ENCODE measurements at places on chromosomes 12 and 14.
A peak's percentile ranks its signal among the peaks of the same experiment; 100 is the strongest.

DNA sequence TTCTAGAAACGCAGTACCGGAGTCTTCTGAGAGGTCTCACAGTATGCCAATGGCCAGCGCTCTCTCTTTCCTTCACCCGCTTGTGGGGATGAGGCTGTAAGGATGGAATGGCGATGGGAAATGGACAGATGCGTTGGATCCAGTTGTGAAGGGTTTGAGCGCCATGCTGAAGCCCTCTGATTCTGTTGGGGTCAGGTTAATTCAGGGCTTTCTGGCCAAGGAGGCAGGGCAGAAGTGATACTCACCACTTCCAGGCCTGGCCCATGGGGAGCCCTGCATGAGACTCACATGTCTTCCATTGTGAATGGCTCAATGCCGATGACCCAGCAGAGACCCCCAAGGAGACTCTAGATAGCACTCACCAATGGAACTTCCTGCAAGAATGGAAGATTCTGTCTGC, 114.3 kb downstream of the BCL11B start:
- DNase-seq: no peak

DNA sequence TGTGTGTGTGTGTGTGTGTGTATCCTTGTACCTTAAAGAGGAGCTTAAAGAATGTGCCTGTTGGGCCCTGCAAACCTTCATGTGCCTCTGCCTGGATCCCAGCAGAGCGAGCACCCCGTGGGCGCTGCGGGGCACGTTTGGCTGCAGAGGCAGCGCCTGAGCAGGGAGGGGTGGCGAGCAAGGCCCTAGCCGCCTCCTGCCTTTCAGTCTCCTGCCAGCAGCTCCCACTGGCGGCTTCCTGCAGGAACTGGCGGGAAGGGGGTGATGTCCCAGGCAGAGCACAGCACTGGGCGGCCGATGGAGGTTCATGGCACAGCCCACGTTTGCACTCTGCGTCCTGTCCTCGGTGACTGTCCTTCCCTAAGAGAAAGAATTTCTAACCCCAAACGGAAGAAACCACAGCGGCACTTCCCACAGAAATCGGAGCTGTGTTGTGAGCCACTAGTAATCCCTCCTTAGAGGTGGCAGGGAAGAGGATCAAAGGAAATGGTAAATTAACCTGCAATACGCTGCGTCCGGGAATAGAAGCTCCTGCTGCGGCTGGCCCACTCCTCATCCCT, 19.8 kb downstream of the ZBTB42 start:
- no peak for DNase-seq

GRCh38 chr12:4331842-4332241, 10.8 kb downstream of the TIGAR start:
- no peak for DNase-seq

DNA sequence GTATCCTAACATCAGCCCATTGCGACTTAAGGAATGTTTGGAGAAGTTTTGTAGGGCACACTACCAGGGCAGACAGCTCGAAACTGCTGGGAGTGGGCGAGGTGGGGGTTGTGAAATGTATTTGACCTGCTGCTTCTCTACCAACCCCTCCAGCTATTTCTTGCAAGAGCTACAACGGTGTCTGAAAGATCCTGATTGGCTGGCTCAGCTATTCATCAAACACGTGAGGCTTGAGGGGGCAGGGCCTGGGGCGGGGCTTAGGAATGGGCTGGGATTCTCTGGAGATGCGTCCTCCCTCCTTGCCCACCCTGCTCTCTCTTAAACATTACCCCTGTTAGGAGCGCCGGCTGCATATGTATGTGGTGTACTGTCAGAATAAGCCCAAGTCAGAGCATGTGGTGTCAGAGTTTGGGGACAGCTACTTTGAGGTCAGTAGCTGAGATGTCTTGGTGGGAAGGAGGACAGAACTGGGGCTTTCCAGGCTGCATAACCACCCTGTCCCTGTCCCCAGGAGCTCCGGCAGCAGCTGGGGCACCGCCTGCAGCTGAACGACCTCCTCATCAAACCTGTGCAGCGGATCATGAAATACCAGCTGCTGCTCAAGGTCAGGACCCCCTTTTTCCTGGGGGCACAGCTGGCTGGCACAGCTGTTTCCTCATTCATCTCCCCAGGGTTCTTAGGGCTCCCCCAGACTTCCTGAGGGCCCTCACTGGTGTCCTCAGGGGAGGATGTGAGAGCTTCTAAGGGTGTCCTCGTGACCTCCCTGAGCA, 3.1 kb downstream of the ARHGEF25 start:
- peak; percentile 61 for DNase-seq

DNA sequence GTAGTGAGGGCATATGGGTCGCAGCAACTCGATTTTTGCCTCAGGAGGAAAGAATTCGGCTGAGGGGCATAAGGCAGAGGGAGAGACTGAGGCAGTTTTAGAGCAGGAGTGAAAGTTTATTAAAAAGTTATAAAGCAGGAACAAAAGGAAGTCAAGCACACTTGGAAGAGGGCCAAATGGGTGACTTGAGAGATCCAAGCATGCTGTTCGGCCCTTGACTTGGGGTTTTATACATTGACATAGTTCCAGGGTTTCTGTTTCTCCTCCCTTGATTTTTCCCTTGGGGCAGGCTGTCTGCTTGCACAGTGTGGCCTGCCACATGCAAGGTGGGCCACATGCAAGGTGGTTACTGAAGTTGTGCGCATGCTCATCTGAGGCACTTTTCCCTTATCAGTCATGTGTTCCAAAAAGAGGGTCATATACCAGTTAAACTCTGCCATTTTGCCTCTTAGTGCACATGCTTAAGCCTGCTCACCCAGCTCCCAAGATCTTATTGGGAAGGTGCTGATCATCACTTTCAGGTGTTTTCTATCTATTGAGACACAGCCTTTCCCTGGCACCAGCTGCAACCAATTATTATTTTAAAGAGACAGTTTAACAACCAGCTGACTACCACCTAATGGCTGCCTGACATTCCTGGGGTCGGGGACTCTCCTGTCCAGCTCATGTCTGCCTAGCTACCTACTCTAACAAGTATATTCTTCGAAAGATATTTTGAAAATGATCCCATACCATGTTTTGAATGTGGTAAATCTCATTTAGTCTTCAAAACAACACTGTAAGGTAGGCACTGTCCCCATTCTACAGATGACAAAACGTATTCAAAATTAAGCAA, 19.9 kb downstream of the PTGER2 start:
- DNase-seq: no peak
